ENCODE measurements at places on chromosomes 12 and 14. TPM values are rescaled to one million over a fixed set of nuclear protein-coding genes. Genes with fewer than 3 reads are reported as not detected.

Gene PLEKHD1
- polyA plus RNA-seq = not detected

Gene IFNG-AS1
- not detected for polyA plus RNA-seq

Gene CMTM5
- not detected for polyA plus RNA-seq

Gene PRR4
- polyA plus RNA-seq = 3.9 TPM

Gene MYL2
- polyA plus RNA-seq = not detected

Gene INSM2
- polyA plus RNA-seq = not detected

GRCh38 chr14:99143793-99144192 is 128.2 kb downstream of the BCL11B start:
- DNase-seq = no peak

- DNase-seq = no peak
These were observed at the start of gene IL26 for GRCh38 chr12:68225576-68226476. IL26 (minus strand) TSS chr12:68225810; CDS start chr12:68225756, 54 bp downstream.

DNA sequence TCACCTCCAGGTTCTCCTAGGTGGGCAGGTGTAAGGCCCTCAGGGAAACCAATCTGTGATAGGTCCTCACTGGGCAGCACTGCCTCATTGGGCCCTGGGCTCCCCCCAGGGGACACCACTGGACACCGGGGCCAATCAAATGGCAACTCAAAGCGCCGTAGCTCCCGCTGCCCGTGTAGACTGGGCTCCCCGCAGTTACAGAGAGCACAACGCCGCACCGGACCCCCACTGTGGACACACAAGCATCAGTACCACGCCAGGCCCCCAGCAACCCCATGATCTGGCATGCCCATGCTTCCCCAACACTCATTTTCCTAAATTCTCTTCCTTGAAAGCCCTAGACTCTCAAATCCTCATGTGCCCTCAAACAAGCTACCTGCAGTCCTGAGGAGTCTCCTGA is 6.1 kb downstream of the KMT2D start:
- no peak for DNase-seq

GRCh38 chr12:56193025-56193578 is 3.8 kb upstream of the SMARCC2 start:
- DNase-seq = peak; percentile 90

DNA sequence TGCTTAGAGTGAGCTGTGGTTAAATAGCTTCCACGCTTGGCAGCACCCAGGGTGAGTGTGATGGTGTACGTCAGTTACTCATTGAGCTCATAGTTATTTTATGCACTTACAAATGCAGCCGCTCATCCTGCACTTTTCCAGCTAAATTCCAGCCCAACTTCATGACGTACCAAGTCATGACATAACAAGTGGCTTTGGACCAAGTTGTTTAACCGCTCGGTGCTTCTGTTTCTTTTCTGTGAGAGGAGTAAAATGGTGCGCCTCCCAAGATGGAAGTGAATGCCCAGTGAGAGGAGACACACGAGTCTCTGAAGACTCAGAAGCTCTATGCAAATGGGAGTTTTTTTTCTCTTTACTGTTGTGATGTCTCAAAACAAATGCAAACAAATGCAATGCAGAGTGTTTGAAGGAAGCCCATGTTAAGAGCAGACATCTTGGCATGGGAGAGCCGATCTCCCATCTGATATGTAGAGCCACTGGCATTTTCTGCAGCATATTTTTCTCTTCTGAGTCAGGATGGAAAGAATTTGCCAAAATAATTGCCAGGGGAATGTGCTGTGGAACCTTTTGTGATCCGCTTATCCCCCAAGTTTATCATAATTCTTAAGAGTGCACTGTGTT is 72.2 kb downstream of the FBXW8 start:
- peak; percentile 93 for DNase-seq

- DNase-seq = no peak
These were observed 457.1 kb downstream of the DAD1 start for GRCh38 chr14:22131749-22132476.

DNA sequence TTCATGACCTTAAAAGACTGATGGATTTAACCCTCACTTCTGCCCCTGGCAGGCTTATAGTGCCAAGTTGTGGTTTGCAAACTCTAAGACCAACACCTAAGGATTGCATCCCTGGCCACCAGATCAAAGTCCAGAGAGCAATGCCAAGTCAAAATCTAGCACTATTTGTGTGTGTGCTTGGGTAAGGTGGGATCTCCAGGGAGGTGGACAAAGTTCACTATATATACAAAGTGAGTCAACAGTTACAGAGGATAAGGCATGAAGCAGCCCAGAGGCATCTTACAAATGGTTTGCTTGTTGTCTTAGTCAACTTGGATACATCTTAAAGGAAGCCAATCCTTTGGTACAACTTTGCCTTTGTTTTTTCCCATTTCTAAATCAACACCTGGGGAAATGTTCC is 137.3 kb downstream of the MSRB3 start:
- DNase-seq = peak; percentile 41

GRCh38 chr12:38906482-38907200 is 1.2 kb upstream of the CPNE8 start:
- peak; percentile 90 for DNase-seq

GRCh38 chr14:52013984-52014600 is 24.7 kb downstream of the RTRAF start:
- peak; percentile 18 for DNase-seq

DNA sequence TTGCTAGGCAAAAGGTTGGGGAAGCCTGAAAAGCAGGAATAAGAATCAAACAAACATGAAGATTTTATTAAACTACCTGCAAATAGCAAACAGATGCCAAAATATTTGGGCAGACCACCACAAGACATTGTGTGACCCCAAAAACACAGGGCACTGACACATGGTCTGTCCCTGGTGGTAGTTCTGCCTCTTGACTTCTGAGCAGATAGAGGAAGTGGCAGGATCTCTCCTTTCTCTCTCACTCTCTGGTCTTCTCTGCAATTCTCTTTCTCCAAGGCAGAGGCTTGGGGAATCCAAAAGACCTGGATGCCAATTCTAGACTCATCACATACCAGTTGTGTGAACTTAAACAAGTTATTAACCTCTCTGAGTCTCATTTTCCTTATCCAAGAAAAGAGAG is 4.3 kb upstream of the PTGDR start:
- DNase-seq = no peak

DNA sequence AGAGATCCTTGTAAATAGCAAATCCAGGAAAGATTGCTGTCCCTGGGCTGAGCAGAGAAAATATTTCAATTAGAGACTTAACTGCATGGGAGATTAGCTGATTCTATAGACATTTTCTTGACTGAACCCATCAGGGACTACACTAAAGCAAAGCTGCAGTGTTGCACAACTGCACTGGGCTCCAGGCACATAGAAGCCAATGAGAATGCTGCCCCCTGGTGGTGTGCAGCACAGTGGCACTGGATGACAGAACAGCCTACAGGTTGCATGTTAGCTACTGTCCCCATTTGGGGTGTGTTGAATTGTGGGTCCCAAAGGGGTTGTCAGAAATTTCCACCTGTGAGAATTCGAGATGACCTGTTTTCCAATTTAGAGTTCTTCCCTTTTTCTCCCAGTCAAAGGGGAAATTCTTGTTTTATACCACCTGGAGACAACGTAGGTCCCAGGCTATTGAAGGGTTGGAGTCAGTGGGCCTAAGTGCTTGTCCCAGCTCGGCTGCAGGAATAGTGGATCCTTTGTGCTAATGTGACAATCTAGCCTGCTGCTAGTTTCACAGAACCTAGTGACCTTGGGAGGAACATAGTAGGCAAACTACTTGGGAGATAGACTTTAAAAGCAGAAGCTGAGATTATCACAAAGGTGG is 114.7 kb downstream of the SLC8A3 start:
- DNase-seq = peak; percentile 75

GRCh38 chr12:112602150-112602549 is 183.4 kb downstream of the PTPN11 start:
- no peak for DNase-seq

- no peak for DNase-seq
These were observed 22.3 kb downstream of the FZD10 start for GRCh38 chr12:130184404-130185090.

GRCh38 chr14:94028450-94028826 is 2.3 kb downstream of the OTUB2 start:
- DNase-seq = no peak
